ENCODE measurements at places on chromosomes 1 and 21. TPM values are rescaled to one million over a fixed set of nuclear protein-coding genes. Genes with fewer than 3 reads are reported as not detected.

The SPRR1B gene
- total RNA-seq = not detected

The ITGB2 gene
- 0.80 TPM for total RNA-seq

The PAPPA2 gene
- not detected for total RNA-seq

The MROH7 gene
- not detected for total RNA-seq

The LYSMD1 gene
- 6.5 TPM for total RNA-seq

The SLC16A4 gene
- total RNA-seq = 41.1 TPM

The S100A7A gene
- total RNA-seq = not detected

The CLEC20A gene
- not detected for total RNA-seq

The GREM2 gene
- total RNA-seq = 0.38 TPM

The RNU1-2 gene
- not detected for total RNA-seq

Measured in A549 treated with DMSO at 1 μM for 4 hours (cell line).